ENCODE measurements at places on chromosomes 5 and 9. TPM values are rescaled to one million over a fixed set of nuclear protein-coding genes. Genes with fewer than 3 reads are reported as not detected.

PRR16 gene
- 34.1 TPM for total RNA-seq

ENC1 gene
- total RNA-seq: 56.6 TPM

LECT2 gene
- total RNA-seq: not detected

WNK2 gene
- not detected for total RNA-seq

NR6A1 gene
- 1.1 TPM for total RNA-seq

ARSI gene
- 11.0 TPM for total RNA-seq

ACTL7A gene
- not detected for total RNA-seq

TLX3 gene
- total RNA-seq: not detected

KIF20A gene
- total RNA-seq: 108 TPM

ST8SIA4 gene
- total RNA-seq: 13.9 TPM

LCN6 gene
- not detected for total RNA-seq

DEPDC1B gene
- 20.9 TPM for total RNA-seq

CDKN2B-AS1 gene
- total RNA-seq: 6.2 TPM

BARX1 gene
- not detected for total RNA-seq

SOHLH1 gene
- not detected for total RNA-seq

SMIM32 gene
- not detected for total RNA-seq

NIM1K gene
- total RNA-seq: 2.0 TPM

PLGRKT gene
- 32.4 TPM for total RNA-seq

RANBP6 gene
- total RNA-seq: 32.3 TPM

SPATA31E1 gene
- total RNA-seq: not detected

ECM2 gene
- 0.38 TPM for total RNA-seq

ADAMTS16 gene
- total RNA-seq: 2.6 TPM

GCNT4 gene
- total RNA-seq: 0.23 TPM

SLC1A1 gene
- total RNA-seq: 3.7 TPM

ASPN gene
- total RNA-seq: not detected

TOR4A gene
- total RNA-seq: 2.6 TPM

TRIO gene
- total RNA-seq: 168 TPM

ADRA1B gene
- 0.71 TPM for total RNA-seq

PCDH1 gene
- not detected for total RNA-seq

PCDHGA11 gene
- total RNA-seq: 0.64 TPM

SLC25A2 gene
- not detected for total RNA-seq

MCTP1 gene
- total RNA-seq: 16.6 TPM

OBP2B gene
- not detected for total RNA-seq

Data from LHCN-M2 (cell line).